Activated naive CD4-positive, alpha-beta T cell (primary cell): ENCODE measurements at places on chromosomes 7 and 10.

GRCh38 chr10:126948355-126949160, 43.3 kb downstream of the DOCK1 start:
- DNase-seq, result no peak

GRCh38 chr10:10996966-10997620, 20.6 kb upstream of the CELF2 start:
- no peak for DNase-seq

DNA sequence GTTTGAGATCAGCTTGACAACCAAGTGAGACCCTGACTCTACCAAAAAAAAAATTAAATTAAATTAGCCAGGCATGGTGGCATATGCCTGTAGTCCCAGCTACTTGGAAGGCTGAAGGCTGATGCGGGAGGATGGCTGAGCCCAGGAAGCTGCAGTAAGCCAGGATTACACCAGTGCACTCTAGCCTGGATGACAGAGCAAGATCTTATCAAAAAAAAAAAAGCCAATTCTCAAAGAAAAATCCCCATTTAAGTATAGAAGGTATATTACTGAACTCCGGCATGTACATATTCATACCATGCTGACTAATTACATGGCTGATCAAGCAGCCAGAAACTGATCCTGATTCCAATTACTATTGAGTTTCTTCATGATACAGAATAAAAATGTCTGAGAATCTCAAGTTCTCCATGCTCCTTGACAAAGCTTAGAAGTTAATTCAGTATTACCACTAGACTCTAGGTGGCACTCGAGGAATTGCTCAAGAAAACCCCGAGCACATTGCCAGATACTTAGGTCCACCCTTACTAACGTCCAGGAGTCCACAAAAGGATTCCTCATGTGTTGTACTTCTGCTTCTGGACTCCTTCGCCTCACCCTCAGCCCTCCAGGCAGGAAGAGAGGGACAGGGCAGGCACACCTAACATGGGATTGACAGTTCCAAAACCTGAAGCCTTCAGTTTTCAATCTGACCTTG, 148.9 kb downstream of the PARD3 start:
- no peak for DNase-seq

DNA sequence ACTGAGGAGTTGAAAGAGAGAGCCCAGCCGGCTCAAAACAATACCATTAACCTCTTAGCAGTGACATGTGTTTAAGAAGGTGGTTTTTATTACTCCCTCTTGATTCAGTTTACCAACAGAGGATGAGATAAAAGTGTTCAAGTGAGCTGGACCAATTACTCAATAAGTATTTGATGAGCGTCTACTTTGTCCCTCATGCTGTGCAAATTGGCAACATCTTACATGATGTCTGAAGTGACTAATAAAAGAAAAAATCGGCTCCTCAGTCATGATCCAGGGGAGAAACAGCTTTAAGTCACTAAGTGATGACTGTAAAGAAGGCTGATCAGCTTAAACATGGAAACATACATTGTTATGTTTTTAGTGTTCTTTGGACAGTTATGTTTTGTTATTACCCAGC, 7.8 kb downstream of the WNT16 start:
- DNase-seq, result no peak

DNA sequence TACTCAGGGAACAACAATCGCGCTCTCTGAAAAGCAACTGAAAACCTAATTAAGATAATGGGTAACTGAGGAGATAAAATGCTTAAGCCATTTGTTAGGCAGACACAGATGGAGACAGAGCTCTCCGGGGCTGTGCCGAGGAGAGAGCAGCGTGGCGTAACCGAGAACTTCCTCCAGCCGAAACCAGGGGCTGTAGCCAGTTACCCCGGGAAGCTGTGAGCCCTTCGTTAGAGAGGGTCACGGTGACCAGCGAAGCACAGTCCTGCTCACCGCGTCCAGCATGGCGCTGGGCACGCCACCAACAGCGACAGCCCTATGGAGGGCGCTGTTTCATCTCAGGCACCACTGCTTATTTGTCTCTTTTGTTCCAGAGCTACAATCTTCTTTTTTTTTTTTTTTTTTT, 16.1 kb downstream of the PAPOLB start:
- DNase-seq, result no peak

DNA sequence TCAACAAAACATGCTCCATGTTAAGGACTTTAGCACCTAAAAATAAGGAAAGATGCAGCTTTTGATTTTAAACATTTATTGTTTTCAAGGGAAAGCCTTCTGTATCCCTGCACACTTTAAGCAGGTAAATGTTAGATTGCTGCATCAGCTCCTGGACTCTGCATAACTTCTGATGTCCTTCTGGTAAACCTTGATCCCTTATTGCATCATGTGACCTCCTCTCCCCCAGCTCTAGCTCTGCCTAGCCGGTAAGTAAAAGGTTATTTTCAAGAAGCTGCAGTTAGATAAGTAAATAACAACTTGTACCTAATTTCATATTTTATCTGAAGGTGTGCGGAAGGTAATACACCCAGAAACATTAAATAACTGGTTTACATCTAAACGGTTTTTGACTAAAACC, 37.5 kb downstream of the PDK4 start:
- DNase-seq, result no peak

DNA sequence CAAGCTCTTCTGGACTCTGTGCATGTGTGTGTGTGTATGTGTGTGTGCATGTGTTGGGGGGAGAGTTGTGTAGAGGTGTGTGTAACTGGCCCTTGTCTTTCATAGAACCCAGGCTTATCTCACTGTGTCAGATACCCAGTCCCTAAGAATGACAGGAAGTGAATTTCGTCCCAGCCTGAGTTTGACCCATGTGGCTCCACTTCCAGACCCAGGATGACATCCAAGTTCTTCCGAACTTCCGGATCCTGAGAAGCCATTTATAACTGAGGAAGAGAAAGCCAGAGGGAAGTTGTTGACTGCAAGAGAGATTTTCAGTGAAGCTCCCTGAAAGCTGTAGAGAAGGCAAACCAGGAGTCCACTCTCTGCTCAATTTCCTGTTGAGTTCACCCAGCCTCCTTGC, 53.2 kb downstream of the ADRB1 start:
- no peak for DNase-seq

DNA sequence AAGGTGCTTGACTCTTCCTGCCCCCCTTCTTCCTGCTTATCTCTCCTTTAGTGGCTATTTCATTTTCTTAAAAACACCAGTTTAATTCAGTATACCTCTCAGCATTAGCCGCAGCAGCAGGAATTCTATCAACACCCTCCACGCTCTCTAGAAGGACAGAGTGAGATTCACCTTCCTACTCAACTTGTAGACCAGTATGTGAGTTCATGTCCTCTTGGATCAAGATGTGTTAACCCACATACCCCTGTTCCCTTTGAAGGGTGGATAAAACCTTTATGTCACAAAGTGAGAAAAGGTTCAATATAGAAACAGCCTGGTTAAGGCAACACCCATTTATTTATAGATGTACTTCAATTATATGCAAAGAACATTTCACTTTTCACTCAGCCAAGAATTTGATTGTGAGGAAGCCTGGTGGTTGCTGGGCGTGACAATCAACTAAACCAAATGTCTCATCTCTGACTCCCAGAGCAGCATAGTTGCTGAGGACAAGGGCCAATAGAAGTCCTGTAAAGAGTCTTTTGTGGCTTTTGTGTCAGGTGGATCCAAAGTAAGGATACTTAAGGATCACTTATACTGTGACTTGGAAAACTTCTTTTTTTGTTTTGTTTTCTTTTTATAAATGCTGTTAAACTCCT, 617.1 kb downstream of the SORCS3 start:
- DNase-seq, result no peak

GRCh38 chr7:150755473-150756099, 18.4 kb downstream of the GIMAP5 start:
- DNase-seq, result no peak

DNA sequence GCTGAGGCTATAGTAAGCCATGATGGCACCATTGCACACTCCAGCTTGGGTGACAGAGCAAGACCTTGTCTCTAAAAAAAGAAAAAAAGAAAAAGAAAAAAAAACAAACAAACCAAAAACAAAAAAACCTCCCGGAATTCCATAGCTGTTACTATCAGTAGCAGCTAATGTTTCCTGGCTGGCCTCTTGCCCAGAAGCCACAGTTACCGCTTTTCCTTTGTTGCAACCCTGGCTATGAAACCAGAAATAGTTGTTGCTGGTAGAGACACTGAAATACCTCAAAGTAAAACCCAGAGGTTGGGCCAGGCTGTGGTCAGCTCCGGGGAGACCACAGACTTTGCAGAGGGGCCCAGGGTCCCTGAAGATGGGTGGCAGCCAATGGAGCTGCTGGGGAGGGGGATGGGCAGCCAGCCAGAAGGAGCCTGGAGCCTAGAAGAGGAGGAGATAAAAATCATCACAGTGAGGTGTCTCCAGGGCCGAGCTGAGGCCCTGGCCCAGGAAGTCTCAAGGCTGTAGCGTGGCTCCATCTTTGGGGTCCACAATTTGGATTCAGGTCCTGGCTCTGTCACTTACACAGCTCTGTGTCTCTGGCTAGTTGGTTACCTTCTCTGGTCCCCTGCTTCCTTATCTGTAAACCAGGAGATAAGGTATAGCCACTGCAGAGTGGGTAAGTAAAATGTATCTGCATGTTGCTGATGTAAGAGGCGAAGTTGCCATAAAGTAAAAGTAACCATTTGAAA, 3.4 kb upstream of the CHST12 start:
- no peak for DNase-seq

- no peak for DNase-seq
Measured at GRCh38 chr7:115822801-115823200, 207.8 kb downstream of the TFEC start.

DNA sequence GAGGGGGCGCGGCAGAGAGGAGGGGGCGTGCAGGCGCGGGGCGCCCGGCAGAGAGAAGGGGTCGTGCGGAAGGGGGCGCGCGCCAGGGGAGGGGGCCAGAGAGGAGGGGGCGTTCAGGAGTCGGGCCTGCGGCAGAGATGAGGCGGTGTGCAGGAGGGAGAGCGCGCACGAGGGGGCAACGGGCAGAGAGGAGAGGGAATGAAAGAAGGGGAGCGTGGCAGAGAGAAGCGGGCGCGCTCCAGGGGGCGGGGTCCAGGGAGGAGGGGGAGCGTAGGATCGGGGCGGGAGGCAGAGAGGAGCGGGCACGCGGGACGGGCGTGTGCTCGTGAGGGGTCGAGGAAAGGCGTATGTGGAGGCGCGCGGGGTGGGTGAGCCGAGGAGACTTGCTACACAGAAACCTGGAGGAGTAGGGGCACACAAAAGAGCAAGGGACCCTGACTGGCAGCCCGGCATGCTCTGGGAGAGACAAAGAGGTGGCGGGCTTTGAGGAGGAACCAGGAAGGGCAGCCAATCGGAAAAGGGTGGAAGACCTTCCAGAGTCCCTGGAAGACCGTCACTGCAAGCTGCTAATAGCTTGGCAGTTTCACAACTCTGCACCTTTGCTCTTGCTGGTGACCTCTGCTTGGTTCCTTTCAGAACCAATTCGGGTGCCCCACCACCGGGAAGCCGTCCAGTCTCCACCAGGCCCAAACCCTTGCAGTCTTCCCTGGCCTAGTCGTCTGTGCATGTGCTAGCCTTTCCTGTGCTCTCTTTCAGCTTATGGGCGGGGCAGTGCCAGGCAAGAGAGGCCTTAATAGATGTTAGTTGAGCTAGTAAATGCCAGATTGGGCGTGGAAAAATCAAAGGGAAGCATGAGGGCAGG, 639 bp downstream of the DYDC2 start:
- no peak for DNase-seq

DNA sequence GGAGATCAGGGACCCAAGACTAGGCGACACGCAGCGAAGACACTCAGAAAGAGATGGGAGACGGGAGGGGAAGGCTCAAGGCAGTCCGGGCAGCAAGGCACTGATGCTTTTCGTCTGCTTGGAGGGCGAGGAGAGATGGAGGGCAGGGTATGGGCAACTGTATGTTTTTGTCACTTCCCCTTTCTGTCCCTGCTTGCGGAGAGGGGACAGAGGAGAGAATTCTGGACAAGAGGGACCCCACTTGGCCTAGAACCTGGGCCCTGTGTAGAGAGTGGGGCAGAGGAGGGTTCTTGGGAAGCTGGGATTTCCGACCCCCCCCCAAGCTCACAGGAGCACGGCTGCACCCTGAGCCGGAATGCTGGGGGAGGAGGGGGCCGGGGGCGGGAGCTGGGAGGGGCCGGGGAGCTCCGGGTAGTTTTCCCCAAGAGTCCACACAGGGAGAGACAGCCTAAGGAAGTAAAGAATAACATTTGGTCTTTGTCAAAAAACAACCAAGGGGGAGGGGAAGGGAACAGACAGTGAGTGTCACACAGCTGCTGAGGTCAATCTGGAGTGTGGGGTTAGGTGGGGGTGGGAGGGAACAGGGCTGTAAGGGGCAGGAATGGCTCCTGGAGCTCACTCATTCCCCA, 1.8 kb downstream of the LRCH4 start:
- DNase-seq, result no peak

- DNase-seq, result no peak
Measured at GRCh38 chr10:21170216-21170615, 273.1 kb upstream of the NEBL start.

GRCh38 chr7:128757203-128757602, 18.0 kb downstream of the CALU start:
- DNase-seq, result no peak

DNA sequence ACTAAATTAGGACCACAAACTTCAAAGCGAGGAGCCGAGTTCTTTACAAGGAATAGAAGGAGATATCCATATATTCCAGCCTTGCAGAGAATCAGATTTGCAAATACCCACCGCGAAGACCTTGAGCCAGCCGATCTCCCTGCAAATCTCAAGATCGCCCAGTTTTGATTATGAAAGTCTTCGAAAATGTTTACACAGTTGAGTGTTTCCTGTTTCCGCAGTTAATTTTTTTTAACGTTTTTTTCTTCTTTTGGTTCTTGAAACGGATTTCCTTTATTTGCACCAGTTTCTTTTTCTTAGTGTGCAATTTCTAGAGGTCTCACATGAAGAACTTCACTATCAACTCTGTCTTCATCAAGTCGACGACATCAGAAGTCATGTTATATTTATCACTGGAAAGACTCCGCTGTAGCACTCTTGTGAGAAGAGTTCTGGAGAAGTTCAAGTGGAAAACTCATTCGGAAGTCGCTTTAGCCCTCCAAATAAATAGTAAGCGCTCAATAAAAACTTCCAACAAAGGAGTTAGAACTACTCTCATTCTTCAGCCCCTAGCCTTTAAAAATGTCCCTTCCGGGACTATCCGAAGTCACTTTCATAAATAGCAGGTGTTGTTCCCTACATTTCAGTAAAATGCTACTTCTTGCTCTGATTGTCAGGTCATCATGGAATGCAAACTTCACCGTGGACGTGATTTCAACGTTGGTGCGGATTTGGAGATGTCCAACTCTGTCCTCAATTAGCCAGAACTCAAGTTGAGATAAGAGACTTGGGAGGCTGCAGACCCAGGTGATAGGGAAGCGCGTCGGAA, 11.9 kb upstream of the SPAG6 start:
- no peak for DNase-seq

- DNase-seq, result no peak
Measured at GRCh38 chr10:126235091-126235978, 152.9 kb downstream of the ADAM12 start.

GRCh38 chr10:123938890-123939289, 47.3 kb upstream of the CPXM2 start:
- DNase-seq, result no peak

DNA sequence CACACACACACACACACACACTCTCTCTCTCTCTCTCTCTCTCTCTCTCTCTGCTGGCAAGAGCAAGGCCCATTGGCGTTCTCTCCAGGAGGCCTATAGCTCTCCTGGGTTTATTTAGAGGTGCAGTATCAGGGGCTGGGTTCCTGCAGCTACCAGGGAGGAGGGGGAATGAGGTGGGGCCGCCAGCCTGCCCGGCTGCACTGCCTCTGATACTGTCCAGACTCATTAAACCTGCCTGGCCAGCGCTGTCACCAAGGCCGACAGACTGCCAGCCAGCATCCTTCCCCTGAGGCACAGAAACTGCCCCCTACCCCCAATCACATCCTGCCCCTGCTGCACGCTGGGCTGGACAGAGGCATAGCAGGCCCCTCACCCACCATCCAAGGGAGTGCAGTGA, 4.3 kb downstream of the PRRT4 start:
- no peak for DNase-seq
